Smooth muscle cell of bladder (primary cell): ENCODE measurements at places on chromosomes 2 and 18. TPM values are rescaled to one million over a fixed set of nuclear protein-coding genes. Genes with fewer than 3 reads are reported as not detected.

Gene TSPYL6
- not detected in 2 replicates for total RNA-seq

Gene NIFK
- total RNA-seq = 38.5 and 43.9 TPM in 2 replicates

Gene KIF5C
- under 0.01 and 0.09 TPM in 2 replicates for total RNA-seq

Gene DES
- 0.71 and 3.7 TPM in 2 replicates for total RNA-seq

Gene ACADL
- total RNA-seq = under 0.01 and 0.37 TPM in 2 replicates

Gene CRACDL
- under 0.01 TPM in 1 of 2 replicates, not detected in the other for total RNA-seq

Gene IL1R2
- total RNA-seq = 1.1 and 1.7 TPM in 2 replicates

Gene ACVR1C
- under 0.01 and 0.09 TPM in 2 replicates for total RNA-seq

Gene ZSWIM2
- under 0.01 and 0.09 TPM in 2 replicates for total RNA-seq

Gene RAX
- not detected in 2 replicates for total RNA-seq

Gene TNS1
- 37.3 and 74.4 TPM in 2 replicates for total RNA-seq

Gene ADGRF3
- under 0.01 TPM in 2 replicates for total RNA-seq

Gene TMEM247
- not detected in 2 replicates for total RNA-seq

Gene UGT1A6
- 0.09 and 0.28 TPM in 2 replicates for total RNA-seq

Gene TRABD2A
- 4.7 and 6.4 TPM in 2 replicates for total RNA-seq

Gene SERPINB4
- 0.14 and 0.46 TPM in 2 replicates for total RNA-seq

Gene ARHGAP28
- 1.5 and 10.5 TPM in 2 replicates for total RNA-seq

Gene SIX2
- under 0.01 and 0.18 TPM in 2 replicates for total RNA-seq

Gene ICA1L
- total RNA-seq = 4.4 and 5.5 TPM in 2 replicates

Gene KCTD1
- 6.5 and 6.7 TPM in 2 replicates for total RNA-seq

Gene LIPG
- total RNA-seq = 12.4 and 19.8 TPM in 2 replicates

Gene LOXL3
- total RNA-seq = 34.4 and 57.5 TPM in 2 replicates

Gene TIA1
- 100 and 114 TPM in 2 replicates for total RNA-seq

Gene PDE1A
- 27.2 and 42.4 TPM in 2 replicates for total RNA-seq

Gene TNP1
- not detected in 2 replicates for total RNA-seq

Gene CHCHD5
- total RNA-seq = 12.0 and 14.2 TPM in 2 replicates

Gene KIAA2012
- under 0.01 and 0.28 TPM in 2 replicates for total RNA-seq

Gene GPR45
- total RNA-seq = not detected in 2 replicates

Gene OSR1
- total RNA-seq = 12.1 and 36.5 TPM in 2 replicates

Gene CD8A
- total RNA-seq = not detected in 2 replicates

Gene ERFE
- total RNA-seq = 1.7 and 7.3 TPM in 2 replicates

Gene PHLPP1
- total RNA-seq = 3.0 and 5.2 TPM in 2 replicates

Gene CHRND
- total RNA-seq = not detected in 2 replicates

Gene NPAS2
- total RNA-seq = 4.8 and 5.8 TPM in 2 replicates

Gene MBP
- 13.2 and 43.8 TPM in 2 replicates for total RNA-seq

Gene FAM110C
- 0.09 TPM in 1 of 2 replicates, not detected in the other for total RNA-seq

Gene ALK
- total RNA-seq = under 0.01 TPM in 2 replicates

Gene FZD7
- total RNA-seq = 68.4 and 109 TPM in 2 replicates

Gene COL6A3
- 2,030 and 2,143 TPM in 2 replicates for total RNA-seq

Gene SLC8A1
- 13.1 and 19.8 TPM in 2 replicates for total RNA-seq

Gene SCLY
- total RNA-seq = 8.7 and 11.1 TPM in 2 replicates

Gene TFCP2L1
- total RNA-seq = under 0.01 TPM in 1 of 2 replicates, not detected in the other

Gene FBLN7
- total RNA-seq = 0.57 and 0.74 TPM in 2 replicates

Gene GALNT5
- 26.9 and 28.8 TPM in 2 replicates for total RNA-seq

Gene SRD5A2
- total RNA-seq = not detected in 2 replicates

Gene HOXD3
- 0.14 and 0.28 TPM in 2 replicates for total RNA-seq

Gene MAB21L4
- total RNA-seq = not detected in 2 replicates

Gene DYSF
- 0.14 and 0.65 TPM in 2 replicates for total RNA-seq

Gene CXCR1
- total RNA-seq = not detected in 2 replicates

Gene MRO
- total RNA-seq = under 0.01 and 0.18 TPM in 2 replicates

Gene TIGD1
- total RNA-seq = 1.1 and 1.8 TPM in 2 replicates

Gene ASPRV1
- total RNA-seq = 0.14 and 0.28 TPM in 2 replicates

Gene IL36RN
- 0.09 TPM in 1 of 2 replicates, not detected in the other for total RNA-seq

Gene KCNG2
- total RNA-seq = 1.3 and 4.7 TPM in 2 replicates

Gene SPR
- 23.5 and 36.6 TPM in 2 replicates for total RNA-seq

Gene PRKAG3
- not detected in 2 replicates for total RNA-seq

Gene FNDC4
- total RNA-seq = 11.9 and 14.0 TPM in 2 replicates
